Fibroblast of lung (primary cell): ENCODE measurements at places on chromosomes 1 and 21. TPM values are rescaled to one million over a fixed set of nuclear protein-coding genes. Genes with fewer than 3 reads are reported as not detected.

Gene NTMT2
- total RNA-seq, result not detected in 2 replicates

DNA sequence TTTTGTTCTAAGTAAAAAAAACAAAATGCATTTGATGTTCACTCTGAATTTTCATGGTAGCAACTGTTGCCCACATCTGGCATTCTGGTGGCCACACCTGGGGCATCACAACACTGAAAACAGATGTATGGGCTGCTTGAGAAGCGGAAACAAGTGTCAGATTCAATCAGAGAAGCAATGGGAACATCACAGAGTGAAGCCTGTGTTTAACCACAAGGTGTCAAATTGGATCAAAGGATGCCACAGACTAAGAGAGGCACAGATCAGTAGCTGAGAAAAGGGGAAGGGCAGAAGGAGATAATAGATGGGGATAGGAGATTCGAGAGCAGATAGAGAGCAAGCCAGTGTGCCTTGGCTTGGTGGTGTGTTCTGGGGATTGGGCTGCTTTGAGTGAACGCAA, 49.8 kb upstream of the MTF2 start:
- no peak for DNase-seq

DNA sequence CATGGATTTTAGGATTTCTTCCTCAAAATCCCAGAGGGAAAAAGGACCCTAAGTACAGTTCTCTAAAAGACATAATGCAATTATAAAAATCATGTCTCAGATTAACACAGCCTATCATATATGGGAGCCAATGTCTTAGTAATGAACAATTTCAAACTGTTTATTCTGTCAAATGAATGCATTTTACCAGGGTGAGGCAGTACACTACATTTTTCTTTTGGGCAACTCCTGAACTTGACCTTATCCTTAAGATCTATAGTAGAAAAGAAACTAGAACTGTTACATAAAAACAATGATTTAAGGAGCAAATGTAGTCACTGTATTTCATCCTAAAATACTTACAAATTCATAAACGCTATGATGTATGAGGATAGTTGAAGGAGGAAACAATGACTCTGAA, 226.3 kb upstream of the B3GALT2 start:
- no peak for DNase-seq

Gene TRMT13
- total RNA-seq, result 14.1 and 16.3 TPM in 2 replicates

GRCh38 chr1:54421101-54421504, 14.9 kb upstream of the SSBP3 start:
- no peak for DNase-seq
